Muscle of back (tissue), 13 donors: ENCODE measurements at places on chromosomes 2 and 18.

DNA sequence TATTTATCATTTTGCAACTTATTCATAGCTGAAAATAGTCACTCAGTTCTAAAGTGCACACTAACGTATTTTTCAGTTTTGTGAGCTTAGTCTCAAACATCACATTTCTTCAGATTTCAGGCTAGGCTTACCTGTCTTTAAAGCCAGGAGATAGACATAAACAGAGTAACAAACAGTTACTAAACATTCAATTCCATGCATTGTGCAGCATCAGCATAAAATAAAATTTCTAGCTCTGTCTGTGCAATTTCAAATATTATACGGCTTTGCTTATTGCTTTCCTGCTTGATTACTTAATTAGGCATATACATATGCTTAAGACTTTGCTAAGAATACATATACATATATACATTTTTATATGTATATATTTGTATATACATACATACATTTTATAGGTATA, 637.0 kb downstream of the NR4A2 start:
- no peak for DNase-seq

GRCh38 chr2:66435549-66435875, 587 bp downstream of the MEIS1 start:
- DNase-seq: no peak

DNA sequence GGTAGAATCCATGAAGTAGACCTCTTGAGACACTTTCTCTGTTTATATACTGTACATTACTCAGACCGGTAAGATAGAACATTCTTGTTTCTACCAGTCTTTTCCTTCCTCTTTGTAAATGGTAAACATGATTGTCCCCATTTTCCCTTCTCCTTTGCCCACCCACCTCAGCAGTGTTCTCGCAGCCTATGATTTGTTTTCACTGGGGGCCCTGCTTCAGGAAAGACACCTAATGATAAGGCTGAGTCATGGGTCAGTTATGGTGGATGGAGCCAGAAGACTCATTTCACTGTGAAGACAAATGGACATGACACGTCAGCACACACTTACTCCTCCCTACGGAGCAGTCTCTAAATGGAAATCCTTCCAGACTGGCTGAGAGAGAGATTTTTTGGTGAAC, 23.7 kb downstream of the CENPO start:
- no peak for DNase-seq

DNA sequence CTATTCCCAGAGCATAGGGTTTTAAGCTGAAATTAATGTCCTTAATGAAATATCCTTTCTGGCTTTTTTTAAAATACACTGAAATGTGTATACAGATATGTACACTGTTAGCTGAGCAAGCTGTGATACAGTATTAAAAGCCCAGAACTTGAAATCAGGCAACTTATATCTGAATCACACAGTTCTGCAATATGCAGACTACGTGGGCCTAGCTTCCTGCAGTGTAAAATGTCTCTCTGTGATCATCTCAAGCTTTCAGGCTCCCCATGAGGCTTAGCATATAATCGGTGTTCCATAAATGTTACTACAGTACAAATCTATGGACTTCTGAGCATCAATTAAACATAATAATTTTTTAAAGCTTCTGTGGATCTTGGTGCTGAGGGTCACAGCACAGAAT, 8.2 kb downstream of the FBXO15 start:
- no peak for DNase-seq

DNA sequence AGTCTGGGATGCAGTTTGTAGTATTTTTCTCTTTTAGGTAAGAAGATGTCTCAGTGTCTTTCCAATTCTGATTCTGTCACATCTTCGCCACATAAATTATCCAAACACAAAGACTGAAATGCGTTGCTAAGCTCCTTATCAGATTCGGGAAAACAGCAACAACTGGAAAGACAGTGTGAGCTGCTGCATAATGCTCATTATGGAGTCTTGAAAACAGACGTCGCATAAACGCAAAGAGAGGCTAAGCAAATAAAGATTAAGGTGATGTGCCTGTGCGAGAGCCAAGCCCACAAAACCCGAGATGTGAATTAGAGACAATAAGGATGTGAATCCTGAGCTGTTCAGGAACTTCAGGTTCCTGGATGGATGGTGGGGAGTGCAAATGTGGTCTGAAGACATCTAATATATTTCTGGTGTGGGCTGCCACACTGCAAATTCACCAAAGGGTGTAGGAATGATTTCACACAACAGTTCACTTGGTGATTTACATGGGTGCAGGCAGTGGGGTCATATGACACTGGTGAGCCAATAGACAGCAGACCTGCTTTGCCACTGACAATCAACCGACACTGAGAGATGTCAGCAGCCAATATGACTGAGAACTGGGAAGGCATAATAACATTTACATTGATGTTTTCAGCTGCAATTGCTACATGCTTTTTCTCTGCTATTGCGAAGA, 195.8 kb downstream of the MTX2 start:
- DNase-seq: no peak

DNA sequence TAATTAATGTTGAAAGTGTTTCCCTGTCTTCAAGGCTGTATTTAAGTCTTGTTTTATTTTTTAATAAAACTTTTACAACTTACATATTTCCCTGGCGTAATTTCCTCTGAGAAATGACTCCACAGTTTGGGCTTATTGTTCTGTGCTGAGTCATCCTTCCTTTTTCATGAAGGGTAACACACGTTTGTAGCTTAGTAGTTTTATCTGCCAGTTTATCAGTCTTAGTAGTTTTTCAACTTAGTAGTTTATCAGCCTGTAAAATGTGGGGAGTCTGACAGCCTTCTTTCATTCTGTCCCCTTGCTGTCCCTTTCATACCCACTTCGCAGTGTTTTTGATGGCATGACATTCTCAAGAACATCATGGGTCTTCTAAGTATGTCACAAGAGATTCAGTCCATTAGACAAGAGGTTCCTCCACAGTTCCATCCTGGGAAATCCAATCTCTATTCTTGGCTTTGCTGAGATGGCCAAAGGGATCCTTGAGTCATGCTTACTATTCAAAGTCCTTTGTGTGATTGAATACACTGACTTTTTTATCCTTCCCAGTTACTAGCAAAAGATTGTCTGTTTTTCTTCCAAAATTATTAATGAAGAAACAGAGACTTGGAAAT, 60.0 kb upstream of the SGPP2 start:
- no peak for DNase-seq

GRCh38 chr2:19409046-19409445, 50.6 kb upstream of the OSR1 start:
- peak; percentile 23 for DNase-seq

- no peak for DNase-seq
Measured at GRCh38 chr2:176793792-176794191, 418.8 kb upstream of the HNRNPA3 start.

- DNase-seq: no peak
Measured at GRCh38 chr18:62844850-62845643, 129.7 kb downstream of the PHLPP1 start.

DNA sequence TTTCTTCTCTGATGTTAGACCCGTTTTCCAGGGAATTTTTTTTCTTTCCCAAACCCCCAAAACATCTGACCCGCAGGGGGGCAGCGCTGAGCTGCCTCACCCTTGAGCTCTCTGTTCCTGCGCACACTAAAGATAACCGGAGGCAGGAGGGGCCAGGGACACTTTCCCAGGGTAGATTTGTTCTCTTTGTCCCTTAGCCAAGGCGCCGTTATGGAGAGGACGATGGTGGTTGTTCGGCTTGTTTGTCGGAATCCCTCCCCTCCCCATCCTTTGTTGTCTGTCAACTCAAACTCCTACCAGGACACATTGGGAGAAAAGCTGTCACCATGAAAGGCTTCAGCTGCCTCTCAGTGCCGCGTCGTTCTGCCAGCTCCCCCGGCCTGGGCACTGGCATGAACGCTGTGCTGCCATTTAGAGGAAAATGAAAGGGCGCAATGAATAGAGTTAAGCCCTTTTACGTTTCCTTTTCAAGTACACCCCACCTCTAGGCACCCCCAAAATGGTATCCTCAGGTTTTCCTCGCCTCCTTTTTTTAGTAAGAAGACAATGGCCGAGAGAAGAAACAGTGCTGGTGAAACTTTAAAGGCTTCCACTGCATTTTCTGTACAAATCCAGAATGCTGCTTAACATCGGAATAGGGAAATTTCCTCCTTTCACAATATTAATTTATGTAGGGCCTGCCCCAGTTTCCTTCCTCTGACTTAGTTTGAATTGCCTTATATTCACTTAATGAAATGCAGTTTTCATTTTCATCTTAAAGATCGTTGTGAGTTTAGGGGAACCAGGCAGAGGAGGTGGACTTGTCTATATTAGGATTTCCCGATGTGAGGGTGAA, 62.1 kb downstream of the RND3 start:
- no peak for DNase-seq

GRCh38 chr2:236298924-236299475, 34.8 kb upstream of the ASB18 start:
- DNase-seq: no peak

DNA sequence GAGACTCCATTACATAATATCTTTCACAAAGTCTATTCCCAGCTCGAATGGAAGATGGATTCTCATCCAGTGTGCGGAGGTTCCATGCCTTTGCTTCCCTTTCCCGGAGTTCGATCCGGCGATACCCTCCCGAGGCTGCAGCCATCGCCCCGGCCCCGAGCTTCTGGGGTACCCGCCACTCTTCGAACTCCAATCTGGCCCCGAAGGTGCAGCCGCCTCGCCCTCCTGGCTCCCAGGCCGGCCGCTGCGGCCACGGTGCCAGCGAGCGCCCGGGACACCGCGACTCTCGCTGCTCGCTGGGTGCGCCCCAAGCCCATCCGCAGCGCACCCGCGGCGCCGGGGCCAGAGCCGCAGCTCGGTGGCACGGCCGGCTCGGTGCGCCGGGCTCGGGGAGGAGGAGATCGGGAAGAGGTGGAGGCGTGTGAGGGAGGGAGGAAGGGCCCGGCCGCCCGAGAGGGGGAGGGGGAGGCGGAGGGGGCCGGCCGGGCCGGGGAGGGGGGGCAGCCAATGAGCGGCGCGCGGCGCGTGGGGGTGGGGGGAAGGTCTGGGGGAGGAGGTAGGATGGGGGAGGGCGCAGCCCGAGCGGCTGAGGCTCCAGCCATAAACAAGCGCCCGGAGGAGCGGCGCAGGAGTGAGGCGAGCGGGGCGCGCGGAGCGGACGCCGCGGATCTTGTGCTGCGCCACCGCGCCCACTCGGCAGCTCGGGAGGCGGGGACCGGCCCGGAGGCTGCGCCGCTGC, at the start of gene CRIM1:
Gene CRIM1 (plus strand): TSS at position 628 of the 739 bp plus-strand sequence. CDS start 515 bp downstream, outside the sequence.
- DNase-seq: peak; percentile 92

DNA sequence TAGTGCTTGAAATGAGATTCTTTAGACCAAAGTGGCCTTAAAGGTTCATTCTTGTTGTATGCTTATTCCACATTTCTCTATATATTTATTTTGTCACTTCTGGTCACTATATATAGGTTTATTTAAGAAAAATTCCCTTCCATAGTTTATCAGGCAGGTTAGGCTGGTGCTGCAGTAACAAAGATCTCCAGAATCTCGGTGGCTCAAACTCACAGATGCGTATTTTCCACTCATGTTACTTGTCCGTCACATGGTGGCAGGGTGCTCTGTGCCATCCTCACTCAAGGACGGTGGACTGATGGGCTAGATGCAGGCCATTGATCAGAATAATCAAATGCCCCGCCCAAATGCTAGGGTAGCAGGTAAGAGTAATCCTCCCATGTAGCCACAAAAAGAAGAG, 19.8 kb downstream of the SPTBN1 start:
- no peak for DNase-seq

- DNase-seq: peak; percentile 89
Measured at GRCh38 chr2:86442642-86443005, 1.5 kb downstream of the KDM3A start.

GRCh38 chr2:170713543-170714380, 1.4 kb upstream of the SP5 start:
- peak; percentile 31 for DNase-seq

- no peak for DNase-seq
Measured at GRCh38 chr2:166410828-166411472, 35.2 kb upstream of the SCN9A start.

GRCh38 chr18:64037812-64038414, 68.0 kb downstream of the SERPINB8 start:
- DNase-seq: peak; percentile 33

DNA sequence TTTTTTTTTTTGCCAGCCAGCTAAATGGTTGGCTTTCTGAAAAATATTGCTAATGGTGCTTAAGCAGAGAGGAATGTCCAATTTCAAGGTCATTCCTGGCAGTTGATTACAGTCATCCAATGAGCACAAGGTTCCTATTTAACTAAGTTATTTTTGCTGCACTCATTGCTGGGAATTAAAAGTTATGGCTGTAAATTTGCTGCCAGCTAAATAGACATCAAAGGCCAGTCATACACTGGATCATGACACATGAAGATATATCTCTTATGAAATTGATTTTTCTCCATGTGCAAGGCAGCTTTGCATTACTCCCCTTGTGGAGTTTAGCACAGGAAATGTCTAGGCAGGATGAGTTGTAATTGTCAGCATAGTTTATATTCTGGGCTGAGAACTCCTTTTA, 1898.4 kb upstream of the CELF4 start:
- no peak for DNase-seq

GRCh38 chr2:12167525-12168317, 421.3 kb downstream of the LPIN1 start:
- no peak for DNase-seq

GRCh38 chr2:149651229-149651628, 63.7 kb upstream of the MMADHC start:
- no peak for DNase-seq

DNA sequence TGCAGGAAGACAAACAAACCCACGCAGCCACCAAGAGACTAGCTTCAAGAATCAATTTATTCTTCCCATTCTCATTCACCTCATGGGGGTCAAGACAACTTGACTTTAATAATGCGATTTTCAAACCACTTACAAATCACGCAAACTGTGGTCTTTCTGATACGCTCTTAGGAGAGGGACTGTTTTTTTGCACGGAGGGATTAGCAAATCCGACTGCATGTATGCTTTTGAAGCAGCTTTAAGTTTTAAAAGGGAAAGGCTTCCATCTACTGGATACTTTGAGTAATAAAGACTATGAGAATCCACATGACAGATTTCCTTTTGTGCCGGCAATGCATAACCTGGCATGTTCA, 322.9 kb upstream of the KCNJ3 start:
- peak; percentile 33 for DNase-seq

GRCh38 chr2:201978986-201979385, 54.7 kb upstream of the FZD7 start:
- peak; percentile 64 for DNase-seq

DNA sequence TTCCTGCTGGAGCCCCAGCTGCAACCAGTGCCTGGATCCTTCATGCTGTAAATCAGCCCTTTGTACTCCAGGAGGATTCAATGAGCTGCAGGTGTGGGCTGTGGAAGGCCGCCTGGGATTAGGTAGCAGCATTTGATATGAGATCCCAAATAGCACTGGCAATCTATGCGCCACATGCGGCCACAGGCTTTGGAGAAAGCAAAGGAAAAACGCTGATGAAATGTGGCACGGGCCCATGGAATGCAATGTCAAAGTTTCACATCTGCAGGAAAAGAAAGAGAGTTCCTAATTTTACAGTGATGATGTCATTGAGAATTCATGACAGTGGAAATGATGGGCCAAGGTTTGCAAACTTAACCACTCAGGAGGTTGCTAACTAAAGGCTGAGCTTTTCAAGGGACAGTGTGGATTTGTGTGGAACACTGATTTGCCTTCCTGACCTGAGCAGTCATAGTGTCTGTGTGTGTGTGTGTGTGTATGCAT, 216.4 kb upstream of the OSR1 start:
- DNase-seq: peak; percentile 89
